ENCODE measurements at places on chromosomes 13 and 19.

- DNase-seq = no peak
Measured at GRCh38 chr19:33898062-33898677, 101.5 kb downstream of the KCTD15 start.

- no peak for DNase-seq
Measured at GRCh38 chr19:1841209-1841924, 6.9 kb downstream of the REXO1 start.

GRCh38 chr13:71870100-71870499 lies 3.1 kb upstream of the DACH1 start:
- DNase-seq = no peak

DNA sequence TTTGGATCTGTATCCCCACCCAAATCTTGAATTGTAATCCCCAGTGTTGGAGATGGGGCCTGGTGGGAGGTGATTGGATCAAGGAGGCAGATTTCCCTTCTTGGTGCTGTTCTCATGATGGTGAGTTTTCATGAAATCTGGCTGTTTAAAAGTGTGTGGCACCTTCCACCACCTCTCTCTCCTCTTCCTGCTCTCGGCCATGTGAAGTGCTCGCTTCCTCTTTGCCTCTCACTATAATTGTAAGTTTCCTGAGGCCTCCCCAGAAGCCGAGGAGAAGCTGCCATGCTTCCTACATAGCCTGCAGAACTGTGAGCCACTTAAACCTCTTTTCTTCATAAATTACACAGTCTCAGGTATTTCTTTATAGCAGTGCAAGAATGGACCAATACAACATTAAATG lies 15.7 kb downstream of the COMMD6 start:
- no peak for DNase-seq

- no peak for DNase-seq
Measured at GRCh38 chr19:35898499-35898809, 1.9 kb downstream of the NFKBID start.

GRCh38 chr19:45607071-45608029 lies 5.3 kb upstream of the GPR4 start:
- peak; percentile 76 for DNase-seq

- no peak for DNase-seq
Measured at GRCh38 chr13:110354715-110355473, 47.8 kb downstream of the COL4A2 start.

GRCh38 chr19:19480688-19481087 lies 34.7 kb downstream of the TSSK6 start:
- no peak for DNase-seq

DNA sequence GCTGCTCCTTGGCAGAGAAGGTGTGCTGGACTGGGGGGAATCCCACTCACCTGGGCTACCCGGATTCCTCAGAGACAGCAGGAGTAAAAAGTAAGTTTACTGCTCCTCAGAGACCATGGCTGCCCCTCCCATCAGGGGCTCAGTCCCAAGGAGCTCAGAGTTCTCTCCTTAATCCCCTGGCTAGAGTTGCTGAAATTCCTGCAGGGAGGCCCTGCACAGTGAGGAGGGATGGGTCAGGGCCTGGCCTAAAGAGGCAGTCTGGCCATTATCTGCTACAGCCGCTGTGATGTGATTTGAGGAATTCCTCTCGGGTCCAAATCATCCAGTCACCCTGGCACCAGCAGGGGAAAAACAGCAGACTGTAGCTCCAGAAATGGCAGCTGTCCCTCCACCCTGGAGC lies 502.5 kb downstream of the PCDH17 start:
- no peak for DNase-seq

- DNase-seq = no peak
Measured at GRCh38 chr13:96020931-96021330, 32.3 kb downstream of the UGGT2 start.

- DNase-seq = peak; percentile 31
Measured at GRCh38 chr13:37014609-37015008, 14.0 kb downstream of the EXOSC8 start.

DNA sequence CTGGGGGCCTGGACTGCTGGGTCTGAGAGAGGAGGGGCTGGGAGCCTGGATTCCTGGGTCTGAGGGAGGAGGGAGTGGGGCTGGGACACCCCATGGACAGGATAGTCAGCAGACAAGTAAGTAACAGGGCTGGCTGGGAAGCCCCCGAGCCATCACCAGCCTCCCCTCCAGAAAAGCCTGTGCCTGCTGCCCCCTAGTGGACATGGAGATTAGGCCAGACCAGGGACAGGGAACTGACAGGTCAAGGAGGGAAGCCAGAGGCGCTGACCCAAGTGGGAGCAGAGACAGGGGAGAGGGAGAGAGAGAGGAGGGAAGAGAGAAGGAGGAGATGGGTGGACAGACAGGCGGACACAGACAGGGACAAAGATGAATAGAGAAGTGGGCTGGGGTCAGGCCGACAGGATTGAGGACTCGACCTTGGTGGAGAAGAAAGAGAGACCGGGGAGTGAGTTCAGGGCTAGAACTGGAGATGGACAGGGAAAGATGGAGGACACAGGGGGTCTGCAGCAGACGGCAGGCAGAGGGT lies 6.7 kb upstream of the ERFL start:
- peak; percentile 53 for DNase-seq

GRCh38 chr13:75788481-75788981 lies 152.4 kb downstream of the LMO7 start:
- DNase-seq = peak; percentile 92

GRCh38 chr19:12260861-12261260 lies 33.8 kb downstream of the ZNF44 start:
- DNase-seq = no peak

DNA sequence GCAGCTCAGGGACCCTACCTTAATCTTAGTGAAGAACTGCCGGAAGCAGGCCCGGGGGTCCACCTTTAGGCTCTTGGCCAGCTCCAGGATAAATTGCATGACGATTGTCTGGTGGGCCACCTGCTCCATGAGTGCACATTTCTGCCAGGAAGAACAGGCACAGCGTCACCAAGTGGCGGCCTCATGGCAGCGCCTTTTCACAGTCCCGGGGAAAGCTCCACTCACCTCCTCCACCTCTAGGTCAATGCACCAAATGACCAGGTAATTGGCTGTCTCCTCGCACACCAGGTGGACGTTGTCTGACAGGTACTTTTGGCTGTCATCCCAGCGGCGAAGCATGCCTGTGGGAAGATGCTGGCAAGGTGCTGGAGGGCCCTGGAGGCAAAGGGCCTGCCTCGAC lies 8.3 kb downstream of the CDC37 start:
- no peak for DNase-seq

DNA sequence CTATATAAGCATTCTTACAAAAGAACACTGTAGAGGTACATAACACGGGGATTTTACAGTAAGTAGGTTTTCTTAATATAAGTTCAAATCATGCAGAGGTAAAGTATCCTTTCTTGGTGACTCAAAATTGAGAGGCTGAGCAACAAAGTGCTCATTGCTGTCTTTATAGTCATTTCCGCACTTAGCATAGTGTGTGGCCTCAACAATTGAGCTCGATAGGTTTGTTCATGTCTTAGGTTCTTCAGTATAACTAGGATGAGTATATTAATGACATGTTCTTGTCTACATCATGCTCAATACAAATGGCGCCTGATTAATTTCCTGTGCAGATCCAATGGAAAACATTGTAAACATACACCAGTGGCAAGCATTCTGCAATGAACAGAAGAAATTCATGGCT lies 1.4 kb downstream of the WDFY2 start:
- peak; percentile 45 for DNase-seq

GRCh38 chr13:89883893-89884448 lies 1463.5 kb upstream of the MIR17HG start:
- DNase-seq = no peak

DNA sequence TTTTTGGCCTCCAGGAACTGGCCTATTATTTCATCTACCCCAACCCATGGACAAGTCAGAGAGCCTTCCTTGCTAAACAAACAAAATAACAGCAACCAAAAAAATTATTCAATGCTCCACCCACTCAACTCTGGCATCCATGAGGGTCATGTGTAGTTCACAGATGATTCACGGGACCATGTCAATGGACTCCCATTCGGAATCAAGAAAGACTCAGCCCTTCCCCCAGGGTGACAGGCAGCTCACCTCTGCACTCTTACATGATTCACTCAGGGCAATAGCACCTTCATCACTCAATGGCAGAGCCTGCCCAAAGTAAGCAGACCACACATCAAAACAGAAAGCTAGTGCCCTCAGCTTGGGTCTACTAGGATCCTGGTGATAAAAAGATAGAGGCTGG lies 14.3 kb upstream of the SCEL start:
- peak; percentile 11 for DNase-seq

DNA sequence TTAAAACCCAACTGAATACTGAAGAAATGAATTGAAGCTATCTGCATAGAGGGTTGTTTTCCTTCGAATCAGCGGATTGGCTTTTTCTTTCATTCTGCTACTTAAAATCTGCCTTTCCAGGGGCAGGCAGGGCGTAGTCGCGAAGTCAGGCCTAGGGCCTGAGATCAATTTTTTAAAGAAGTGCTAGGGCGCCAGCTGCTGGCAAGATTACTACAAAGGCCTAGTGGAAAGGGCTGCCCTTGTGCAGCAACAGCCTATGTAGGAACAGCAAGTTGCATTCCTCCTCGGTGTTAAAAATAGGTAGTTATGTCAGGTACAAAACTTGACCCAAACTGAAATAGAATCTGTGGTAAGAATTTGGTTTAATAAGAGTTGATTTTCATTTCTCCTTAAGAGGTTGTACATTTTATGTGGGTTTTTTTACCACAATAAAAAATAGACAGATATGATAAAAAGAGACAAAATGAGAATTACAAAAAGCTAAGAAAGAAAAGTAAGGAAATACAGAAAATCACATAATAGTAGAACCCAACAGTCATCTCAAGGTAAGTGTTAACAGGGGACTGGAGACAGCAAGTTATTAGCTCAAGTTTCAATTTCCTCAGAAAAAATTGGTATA lies 9.5 kb upstream of the URAD start:
- DNase-seq = peak; percentile 51

DNA sequence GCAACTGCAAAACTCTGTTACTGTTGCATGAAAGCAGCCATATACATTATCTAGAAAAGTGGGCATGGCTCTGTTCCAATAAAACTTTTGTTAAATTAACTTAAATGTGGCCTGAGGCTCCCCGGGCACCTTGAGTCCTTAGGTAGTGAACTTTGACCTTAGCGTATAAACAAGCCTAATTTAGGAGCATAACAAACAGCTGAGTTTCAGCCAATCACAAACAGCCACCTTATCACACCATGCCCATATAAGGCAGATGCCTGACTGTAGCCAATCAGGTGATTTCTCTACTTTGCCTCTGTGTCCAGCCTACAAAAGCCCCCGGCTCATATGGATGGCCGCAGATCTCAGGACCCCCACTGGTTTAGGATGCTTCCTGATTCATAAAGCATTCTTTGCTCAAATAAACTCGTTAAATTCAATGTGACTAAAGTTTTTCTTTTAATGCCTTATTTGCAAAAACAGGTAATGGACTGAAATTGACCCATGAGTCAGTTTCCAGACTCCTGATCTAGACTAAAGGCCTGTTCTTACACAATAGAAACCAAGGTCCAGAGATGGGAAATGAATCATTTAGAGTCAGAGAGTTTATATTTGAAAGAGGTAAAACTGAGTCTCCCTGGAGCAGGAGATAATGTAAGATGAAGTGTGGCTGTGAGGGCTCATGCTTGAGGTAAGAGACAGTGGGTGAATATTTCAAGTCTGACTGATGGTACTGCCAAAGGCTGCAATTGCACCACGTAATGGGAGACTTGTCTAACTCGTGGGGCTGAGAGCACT lies 130.2 kb downstream of the FGF9 start:
- DNase-seq = no peak

DNA sequence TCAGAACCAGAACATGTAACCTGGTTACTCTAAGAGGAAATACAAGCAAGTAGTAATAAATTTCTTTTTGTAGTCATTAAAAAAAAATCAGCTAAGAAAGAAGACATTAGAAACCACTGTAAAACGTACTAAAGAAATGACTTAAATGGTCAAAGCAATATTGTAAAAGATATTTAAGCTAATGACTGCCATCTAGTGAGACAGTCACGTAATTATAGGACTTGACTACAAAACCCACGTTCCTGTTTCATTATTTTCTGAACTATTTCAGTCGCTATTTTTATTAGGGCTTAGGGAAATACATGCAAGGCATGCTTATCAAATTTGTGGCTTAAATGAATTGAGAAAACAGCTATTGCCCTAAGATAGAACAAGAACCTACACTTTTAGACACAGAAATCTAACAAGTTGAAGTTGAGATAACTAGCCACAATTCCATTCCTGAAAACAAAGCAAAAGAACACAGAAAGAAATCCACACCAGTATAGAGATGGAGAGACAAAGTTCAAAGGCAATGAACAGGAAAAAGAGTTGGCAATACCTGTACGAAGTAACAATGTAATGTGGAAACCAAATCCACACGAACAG lies 17.9 kb downstream of the ALG5 start:
- peak; percentile 81 for DNase-seq

DNA sequence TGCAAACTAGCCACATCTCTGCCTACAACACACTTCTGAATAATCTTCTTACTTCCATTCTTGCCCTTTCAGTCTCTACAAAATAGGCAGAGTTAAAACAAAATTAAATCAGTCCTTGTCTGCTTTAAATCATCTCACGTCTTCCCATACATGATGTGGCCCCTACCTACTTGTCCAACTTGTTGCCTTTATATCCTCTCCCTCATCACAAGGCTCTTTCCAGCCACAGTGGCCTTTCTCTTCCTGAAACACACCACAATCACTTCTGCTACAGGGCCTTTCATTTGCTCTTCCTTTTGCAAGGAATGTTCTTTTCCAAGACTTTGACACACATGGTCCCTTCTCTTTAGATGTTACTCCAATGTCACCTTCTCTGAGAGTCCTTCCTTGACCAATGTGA lies 1.7 kb downstream of the RBM26 start:
- no peak for DNase-seq

- peak; percentile 34 for DNase-seq
Measured at GRCh38 chr13:52850396-52851136, 2.1 kb upstream of the PCDH8 start.

DNA sequence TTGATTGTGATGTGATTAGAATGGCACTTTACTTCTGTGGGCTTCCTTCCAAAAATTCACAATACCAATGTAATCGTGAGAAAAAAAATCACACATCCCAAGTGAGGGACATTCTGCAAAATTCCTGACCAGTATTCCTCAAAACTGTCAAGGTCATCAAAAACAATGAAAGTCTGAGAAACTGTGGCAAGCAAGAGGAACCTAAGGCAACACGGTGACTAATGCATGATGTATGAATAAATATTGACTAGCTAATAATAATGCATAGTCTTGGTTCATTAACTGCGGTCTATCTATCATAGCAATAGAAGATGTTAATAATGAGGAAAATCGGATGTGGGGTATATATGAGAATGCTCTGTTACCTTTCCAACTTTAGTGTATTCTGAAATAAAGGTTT lies 159.0 kb downstream of the RFC3 start:
- no peak for DNase-seq

DNA sequence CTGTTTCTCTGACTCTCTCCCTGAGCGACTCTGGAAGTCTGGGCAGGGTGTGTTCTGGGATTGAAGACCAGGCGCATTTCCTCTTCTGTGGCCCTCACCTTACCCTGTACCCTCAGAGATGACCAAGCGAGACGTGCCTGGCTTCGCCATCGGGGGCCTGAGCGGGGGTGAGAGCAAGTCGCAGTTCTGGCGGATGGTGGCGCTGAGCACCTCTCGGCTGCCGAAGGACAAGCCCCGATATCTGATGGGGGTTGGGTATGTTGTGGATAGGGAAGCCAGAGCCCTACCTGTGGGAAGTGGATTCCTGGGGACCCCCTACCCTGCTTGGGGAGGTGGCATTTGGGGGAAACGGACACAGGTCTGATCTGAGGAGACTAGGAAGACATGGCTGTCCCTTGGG lies 5.8 kb upstream of the DNM2 start:
- no peak for DNase-seq
